ENCODE measurements at places on chromosomes 7 and 10.

DNA sequence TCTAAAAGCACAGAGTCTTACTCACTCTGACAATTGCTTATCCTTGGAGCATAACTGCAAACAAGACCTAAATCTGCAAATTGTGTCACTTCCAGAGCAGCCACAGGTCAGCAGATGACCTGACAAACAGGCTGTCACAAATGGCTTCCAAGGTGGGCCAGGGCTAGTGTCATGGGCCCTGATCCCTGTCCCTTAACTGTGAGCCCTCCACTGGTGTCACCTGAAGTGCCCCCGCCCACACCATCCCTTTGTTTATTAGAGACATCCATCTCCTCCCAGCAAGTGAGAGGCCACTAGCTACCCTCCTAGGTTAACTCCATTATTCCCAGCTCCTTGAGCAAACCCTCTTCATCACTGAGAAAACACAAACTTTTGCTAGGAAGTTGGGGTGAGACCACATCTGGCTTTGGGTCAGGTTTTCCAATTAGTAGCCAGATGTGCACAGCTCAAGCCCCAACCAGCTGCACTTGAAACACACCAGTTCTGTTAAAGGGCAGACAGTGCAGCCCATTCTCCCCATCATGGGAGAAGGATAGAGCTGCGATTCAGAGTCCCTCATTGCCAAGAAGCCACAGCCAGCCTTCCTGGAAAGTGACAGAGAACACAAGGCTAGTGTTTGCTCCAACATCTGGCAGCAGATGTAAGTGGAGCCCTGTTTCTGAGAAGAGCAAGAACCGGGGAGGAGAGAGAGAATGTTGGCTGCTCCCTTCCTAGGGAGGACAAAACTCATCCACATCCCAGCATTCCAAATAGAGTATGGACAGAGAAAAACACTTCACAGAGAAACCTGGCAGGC, 75.7 kb upstream of the NANOS1 start:
- DNase-seq: no peak

DNA sequence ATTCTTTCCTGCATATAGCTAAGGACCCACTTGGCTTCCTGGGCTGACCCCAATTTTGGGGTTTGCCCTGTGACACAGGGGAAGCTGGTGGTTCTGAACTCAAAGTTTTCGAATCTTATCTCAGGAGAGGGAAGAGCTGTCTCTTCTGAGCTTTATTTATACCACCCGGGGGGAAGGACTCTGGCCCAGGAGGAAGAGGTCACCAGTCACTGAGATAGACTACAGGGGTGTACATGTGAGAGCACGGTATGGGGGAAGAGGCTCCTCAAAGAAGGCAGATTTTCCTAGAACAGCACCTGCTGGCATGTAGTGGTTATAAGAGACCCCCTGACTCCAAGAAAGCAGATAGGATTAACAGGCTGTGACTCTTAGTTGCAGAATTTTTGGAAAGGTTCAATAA, 101.8 kb upstream of the ELMO1 start:
- DNase-seq: no peak

GRCh38 chr7:128922496-128923410, 12.2 kb upstream of the KCP start:
- no peak for DNase-seq

DNA sequence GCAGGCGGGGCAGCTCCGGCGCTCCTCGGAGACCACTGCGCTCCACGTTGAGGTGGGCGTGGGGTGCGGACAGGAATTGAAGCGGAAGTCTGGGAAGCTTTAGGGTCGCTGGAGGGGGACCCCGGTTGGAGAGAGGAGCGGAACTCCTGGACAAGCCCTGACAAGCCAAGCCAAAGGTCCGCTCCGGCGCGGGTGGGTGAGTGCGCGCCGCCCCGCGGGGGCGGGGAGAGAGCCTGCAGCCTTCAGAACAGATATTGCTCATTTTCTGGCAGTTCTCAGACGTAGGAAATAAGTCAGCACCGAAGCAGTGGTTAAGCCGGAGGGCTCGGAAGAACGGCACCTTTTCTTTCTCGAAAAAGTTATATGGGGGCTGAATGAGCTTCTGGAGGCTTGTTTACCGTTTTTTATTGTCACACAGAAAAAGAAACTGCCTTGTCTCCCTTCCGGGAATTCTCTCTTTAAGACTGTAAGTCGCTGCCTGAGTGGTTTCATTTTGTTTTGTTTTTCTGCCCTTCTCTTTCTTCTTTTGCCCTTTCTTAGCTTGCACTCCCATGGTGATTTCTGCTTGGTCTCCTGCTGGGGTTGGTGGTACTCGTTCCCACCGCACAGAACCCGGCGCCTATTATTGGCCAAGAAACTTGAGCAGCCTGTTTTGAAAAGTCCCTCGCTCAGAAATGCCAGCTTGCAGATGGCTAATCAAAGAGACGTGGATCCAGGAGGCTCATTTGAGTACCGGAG, 732 bp downstream of the FAS start:
- DNase-seq: no peak

- no peak for DNase-seq
Observed at GRCh38 chr10:28089467-28089866, 90.6 kb upstream of the ODAD2 start.

DNA sequence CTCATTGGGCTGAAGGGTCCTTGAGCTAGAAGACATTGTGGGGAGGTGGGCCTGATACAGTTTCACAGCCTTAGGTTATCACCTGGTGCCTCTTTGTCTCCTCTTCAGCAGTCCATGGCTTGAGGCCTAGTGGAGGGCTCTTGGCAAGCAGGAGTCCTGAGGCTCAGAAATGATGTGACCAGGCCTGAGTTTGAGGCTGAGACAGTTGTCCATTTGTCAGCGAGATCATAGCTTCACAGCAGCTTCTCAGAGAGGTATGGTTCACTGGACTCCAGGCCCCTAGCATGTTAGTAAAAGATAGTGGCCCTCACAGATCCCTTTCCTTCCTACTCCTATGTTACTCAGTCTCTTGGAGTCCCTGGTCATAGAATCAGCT, 19.1 kb downstream of the SUFU start:
- no peak for DNase-seq
